ENCODE measurements at places on chromosomes 7 and 10.
A peak's percentile ranks its signal among the peaks of the same experiment; 100 is the strongest.

DNA sequence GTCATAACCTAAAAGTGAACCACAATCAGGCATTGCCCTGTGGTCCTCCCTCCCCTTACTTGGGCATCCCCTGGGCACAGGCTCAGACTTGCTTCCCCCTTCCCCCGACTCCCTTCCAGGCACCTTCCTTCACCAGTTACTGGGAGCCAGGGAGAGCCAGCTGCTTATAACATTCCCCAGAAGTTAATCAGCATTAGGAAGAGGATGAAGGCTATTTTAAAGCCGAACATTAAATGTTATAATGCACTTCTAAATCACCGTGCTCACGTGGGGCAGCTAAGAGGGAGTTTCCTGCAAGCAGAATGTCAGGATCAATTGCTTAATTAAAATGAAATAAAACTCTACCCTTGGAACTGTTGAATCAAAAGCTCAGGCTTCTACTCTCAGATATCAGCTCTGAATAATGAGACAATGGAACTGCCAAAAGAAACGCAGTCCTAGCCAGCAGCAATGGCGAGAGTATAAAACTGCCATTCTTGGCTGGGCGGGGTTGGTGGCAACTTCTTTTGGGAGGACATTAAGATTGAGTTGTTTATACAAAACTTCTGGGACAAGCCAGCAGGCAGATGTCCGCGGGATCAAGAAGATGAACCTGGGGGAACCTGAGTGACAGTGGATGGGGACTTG lies 169.5 kb downstream of the FANK1 start:
- DNase-seq: no peak

DNA sequence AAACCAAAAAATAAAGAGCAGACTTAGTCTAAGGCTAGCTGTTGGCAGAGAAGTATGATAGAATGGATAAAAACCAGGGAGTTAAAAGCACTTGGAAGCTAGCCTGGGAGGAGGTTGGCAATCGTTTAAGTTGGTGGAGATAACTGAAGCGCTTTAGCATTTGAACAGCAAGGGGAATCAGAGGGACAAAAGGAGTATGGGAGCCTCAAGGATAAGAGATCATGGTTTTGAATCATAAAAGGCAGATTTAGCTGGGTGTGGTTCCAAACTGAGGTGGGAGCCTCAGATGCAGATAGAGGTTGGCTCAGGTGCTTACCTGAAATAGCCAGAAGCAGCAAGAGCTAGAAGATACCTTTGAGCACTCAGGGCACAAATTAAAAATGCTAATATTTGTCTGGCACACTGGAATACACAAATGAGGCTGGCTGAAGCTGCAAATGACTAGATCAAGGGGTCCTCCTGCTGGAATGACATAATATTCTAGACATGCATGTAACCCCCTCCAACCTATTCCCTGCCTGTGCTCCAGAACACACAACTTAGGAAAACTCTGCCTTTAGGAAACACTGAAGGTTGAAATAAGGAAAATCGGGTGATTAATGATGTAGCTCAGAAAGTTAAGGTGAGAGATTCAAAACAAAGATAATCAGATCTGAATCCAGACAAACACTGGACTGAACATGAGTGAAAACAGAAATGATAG lies 372.3 kb upstream of the LRRN3 start:
- DNase-seq: no peak

- no peak for DNase-seq
Measured at GRCh38 chr7:99713995-99714570, 20.9 kb downstream of the CYP3A7 start.

- peak; percentile 83 for DNase-seq
Measured at GRCh38 chr10:71270301-71271220, 48.5 kb upstream of the SLC29A3 start.

DNA sequence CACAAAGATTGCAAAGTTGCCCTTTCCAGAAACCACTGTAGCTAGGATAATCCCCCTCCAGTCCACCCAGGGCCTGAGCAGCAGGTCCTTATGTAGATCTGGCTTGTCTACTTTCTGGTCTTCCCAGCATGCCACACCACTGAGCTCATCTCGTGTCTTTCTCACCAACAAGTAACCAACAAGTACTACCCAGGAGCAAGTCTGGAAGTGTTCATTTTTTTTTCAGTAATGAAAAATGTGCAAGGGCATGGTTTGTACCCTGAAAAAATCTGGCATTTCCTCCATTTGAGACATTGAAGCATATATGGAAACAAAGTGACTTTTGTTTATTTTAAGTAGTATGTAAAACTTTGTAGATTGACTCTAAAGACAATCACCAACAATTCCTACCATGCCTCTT lies 120.8 kb downstream of the INHBA start:
- no peak for DNase-seq

DNA sequence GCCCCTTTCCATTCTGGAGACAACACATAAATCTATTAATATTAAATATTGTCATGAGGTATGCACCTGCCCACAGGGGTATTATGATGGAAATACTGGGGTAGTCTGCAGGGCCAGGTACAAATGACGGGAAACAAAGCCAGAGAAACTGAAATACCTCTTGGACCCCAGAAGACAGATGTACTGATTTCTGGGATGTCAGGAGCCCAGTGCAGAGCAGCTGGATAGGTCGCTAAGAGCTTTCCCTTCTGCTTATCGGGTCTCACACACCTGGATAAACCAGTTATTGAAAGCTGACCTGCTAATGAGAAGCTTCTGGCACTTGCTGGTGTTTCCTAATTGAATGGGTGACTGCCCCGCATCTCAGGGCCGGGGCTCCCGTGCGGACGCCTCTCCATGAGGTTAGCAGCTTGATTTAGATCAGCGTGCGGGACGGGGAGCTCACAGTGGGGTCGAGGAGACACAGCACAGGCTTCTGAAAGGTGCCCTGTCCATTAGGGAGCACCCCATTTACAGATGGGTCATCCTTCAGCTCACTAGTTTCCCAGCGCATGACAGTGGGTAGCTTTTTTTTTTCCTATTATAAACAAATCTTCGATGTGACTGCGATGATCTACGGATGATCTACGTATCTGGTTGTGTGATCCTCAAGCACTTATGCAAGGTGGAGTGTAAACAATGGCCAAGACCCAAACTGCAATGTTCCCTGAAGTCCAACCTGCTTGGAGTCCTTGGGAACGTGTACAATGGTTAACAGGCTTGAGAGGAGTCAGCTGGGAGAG lies 1.5 kb upstream of the INSIG1 start:
- DNase-seq: no peak

GRCh38 chr7:27513885-27514284 lies 148.8 kb downstream of the HIBADH start:
- DNase-seq: no peak

- DNase-seq: no peak
Measured at GRCh38 chr7:24039991-24040624, 243.9 kb upstream of the NPY start.

DNA sequence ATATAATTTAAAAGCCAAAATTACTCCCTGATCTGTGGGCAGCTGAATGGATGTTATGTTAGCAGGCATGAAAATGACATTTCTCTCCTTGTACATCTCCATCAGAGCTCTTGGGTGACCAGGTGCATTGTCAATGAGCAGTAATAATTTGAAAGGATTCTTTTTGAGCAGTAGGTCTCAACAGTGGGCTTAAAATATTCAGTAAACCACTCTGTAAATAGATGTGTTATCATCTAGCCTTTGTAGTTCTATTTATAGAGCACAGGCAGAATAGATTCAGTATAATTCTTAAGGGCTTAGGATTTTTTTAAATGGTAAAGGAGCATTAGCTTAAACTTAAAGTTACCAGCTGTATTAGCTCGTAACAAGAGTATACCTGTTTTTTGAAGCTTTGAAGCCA lies 52.0 kb downstream of the MRPL32 start:
- DNase-seq: no peak

DNA sequence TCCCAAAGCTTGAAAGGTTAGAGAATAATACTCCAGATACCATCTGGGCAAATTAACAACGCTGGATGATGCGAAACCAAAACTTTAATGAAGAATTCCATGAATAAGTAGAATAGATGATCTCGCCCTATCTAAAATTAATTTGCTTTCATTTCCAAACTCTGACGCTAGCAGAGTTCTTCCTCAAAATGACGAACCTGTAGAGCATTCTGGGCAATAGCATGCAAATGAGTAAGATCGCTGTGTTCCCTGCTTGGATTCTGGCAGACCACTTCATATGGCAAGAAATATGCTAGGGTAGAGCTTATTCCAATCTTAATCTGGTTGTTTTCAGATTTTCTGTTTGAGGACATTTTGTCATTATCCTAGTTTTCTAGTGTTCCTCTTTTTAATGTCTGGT lies 36.1 kb upstream of the SMNDC1 start:
- no peak for DNase-seq

- DNase-seq: peak; percentile 65
Measured at GRCh38 chr7:140165422-140165821, 11.4 kb downstream of the KDM7A start.

DNA sequence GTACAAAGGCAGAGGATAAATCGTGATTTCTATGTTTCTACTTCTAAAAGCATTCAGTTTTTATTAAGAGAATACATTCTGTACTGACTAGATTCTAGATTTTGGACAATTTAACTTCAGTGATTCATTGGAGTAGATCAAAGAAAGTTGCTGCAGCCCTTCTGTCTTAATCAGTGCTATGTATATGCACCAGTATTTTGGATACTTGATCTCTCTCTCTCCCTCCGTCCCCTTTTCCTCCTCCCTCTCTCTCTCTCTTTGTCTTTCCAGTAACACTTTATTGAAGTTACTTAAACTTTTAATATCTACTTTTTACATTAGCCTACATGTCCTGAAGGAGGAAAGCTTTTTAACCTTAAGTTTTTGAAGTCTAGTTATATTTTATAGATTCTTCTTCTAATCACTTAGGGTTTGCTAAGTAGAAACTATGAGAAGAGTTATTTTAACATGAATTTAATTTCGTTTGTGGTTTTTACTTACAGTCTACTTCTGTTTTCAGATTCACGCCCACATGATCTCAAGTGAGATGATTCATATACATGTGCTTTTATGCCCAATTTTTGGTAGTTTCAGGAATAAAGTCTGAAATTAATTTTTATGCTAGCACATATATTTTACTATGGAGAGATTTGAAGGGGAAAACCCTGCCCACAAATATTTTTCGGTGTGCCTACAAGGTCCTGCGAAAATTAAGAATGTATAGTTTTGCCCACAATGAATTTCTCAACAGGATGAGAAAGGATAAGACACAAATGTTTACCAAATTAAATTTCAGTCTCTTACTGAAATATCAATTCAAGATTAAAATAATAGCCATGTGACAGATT lies 9.1 kb downstream of the MDFIC start:
- DNase-seq: peak; percentile 13

DNA sequence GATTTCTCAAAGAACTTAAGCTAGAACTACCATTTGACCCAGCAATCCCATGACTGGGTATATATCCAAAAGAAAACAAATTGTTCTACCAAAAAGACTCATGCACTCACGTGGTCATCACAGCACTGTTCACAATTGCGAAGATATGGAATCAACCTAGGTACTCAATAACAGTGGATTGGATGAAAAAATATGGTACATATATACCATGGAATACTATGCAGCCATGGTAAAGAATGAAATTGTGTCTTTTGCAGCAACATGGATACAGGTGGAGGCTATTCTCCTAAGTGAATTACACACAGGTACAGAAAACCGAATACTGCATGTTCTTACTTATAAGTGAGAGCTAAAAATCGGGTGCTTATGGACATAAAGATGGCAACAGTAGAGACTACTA lies 61.8 kb downstream of the PIK3CG start:
- no peak for DNase-seq

DNA sequence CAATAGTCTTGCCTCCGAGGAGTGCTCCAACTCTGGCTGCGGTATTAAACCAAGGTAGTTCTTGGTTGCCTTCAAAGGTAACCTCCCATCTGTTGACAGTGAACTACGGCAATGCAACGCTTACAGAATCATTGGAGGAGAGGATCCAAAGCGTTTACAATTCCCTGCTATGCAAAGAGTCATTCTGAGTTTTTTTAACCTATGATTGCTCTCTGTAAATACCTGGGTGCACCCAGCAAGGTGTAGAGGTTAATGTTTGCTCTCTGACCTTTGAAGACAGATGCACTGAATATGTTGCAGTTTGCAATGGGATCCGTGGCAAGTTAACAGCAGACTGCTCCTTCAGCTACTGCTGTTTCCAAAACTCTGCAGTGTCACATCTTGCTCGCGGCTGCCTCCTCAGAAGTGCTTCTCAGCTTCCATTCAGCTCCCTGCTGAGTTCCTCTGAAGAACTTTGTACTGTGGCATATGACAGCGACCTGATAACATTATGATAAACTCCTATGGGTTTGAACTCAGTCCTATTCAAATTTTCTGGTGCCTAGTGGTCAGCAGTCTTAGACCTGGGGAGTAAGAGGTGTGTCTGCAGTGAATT lies 29.0 kb downstream of the KIAA1217 start:
- DNase-seq: no peak

DNA sequence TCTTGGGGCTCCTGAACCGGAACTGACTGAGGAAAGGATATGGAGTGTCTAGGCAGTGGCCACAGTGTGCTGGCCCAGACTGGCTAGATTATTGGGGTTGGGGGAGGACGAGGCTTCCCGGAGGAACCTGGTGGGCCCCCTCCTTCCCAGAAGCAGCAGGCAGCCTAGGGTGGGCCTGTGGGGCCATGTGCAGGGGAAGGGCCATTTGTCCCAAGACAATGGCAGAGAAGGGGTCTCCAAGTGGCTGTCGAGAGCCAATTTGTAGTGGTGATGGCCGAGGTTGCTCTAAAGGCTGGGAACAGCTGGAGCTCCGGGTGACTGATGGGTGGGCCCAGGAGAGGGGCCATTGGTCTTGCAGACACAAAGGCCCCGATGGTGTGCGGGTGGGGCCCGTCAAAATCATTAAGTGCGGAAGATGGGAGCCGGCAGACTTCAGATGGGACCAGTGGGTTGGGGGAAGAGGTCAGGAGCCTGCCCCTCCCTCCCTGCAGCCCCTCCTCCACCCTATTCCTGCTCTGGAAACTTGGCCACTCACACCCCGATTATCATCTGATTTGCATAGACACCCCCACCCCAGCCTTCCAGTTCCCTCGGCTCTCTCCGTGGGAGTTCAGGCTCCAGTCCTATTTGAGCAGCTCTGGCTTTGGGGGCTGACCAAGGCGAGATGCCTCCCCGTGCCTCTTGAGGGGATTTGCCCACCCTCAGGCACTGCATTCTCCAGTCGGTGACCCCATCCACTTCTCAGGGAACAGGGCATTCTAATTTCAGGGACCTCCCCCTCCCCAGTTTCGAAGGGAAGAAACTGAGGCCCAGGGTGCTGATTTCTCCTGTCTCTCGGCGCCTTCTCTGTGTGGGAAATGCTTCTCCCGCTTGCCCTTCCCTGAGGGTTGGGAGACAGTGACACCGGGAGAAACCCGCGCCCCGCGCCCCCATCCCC lies 36.0 kb upstream of the PAX2 start:
- no peak for DNase-seq

All from AG20443 (cell line).